ENCODE measurements at places on chromosomes 7 and 10.
A peak's percentile ranks its signal among the peaks of the same experiment; 100 is the strongest.

- DNase-seq, result peak; percentile 61
Measured at GRCh38 chr10:43407148-43407575, 1.8 kb downstream of the HNRNPF start.

- DNase-seq, result no peak
Measured at GRCh38 chr7:79064187-79064823, 389.2 kb downstream of the MAGI2 start.

DNA sequence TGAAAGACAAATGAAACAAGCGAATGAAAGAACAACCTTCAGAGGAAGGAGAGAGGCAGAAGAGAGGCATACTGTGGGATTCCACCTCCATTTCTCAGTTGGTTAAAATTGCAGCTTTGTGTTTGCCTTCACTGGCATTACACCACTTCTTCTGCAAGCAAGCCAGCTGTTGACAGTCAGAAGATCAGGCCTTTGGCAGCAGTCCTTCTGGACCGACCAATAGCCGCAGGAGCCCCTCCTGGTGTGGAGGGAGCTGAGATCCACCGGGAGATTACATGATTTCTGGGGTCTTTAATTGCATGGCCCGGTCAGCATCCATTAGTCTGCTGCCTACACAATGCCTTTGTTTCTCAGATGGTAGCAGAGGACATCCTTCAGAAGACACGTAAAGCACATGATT lies 206.7 kb downstream of the ADAM12 start:
- no peak for DNase-seq

- DNase-seq, result no peak
Measured at GRCh38 chr10:89367529-89367928, 10.3 kb upstream of the IFIT1B start.

- DNase-seq, result no peak
Measured at GRCh38 chr7:69596723-69597277, 1.5 kb upstream of the AUTS2 start.

DNA sequence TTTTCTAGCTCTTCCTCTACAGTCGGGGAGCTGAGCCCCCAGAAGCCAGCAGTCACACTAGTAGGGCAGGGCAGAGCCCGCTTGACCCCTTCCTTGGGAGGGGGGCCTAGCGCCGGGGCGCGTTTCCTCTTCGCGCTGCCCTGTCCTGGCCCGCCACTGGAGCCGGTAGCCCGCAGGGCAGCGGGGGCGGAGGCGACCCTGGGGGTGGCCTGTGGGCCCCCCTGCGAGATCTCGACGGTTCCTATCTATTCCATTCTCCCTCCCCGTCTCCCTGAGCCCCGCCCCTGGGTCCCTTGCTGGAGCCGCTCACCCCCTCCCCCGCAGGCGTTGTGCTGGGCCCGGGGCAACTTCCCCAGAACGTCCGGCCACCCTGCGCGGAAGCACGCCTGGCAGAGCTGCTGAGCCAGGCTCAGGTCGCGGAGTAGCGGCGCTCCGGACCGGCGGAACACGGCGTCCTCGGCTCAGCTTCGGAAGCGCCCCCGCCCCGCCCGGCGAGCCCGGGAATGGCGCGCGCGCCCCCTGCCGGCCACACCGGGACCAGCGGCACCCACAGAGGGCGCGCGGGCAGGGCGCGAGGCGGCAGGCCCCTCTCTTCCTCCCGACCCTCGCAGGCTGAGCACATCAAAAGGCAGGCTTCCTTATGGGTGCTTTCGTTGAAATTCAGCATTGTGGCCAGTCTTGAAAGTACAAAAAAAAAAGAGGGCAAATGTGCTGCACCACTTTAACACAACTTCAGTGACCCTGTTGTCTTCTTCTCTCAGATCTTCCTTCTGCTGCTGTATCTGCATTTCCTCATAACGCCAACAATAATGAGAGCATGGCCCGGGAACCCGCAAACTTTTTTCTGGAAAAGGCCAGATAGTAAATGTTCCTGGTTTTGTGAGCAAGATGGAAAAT lies 327.6 kb downstream of the TNS3 start:
- peak; percentile 54 for DNase-seq

- DNase-seq, result no peak
Measured at GRCh38 chr7:93145354-93145753, 2.8 kb downstream of the SAMD9L start.

GRCh38 chr10:104293011-104293410 lies 24.0 kb downstream of the GSTO2 start:
- DNase-seq, result no peak

DNA sequence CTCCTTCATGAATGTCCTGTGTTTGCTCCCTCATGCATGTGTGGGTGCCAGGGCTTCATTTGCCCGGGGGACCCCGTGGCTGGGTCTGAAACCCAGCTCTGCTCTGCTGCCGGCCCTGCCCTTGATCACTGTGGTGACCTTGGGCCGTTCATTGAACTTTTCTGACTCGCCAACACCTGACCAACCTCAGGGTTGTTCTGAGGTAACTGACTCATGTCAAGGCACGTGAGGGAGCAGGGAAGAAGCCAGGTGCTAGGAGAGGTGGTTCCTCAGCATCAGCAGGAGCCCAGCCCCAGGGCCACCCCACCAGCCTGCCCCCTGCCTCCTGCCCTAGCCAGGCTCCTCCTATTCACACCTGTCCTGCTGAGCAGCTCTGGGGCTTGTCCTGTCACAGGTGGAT lies 47.9 kb downstream of the TBATA start:
- DNase-seq, result no peak

DNA sequence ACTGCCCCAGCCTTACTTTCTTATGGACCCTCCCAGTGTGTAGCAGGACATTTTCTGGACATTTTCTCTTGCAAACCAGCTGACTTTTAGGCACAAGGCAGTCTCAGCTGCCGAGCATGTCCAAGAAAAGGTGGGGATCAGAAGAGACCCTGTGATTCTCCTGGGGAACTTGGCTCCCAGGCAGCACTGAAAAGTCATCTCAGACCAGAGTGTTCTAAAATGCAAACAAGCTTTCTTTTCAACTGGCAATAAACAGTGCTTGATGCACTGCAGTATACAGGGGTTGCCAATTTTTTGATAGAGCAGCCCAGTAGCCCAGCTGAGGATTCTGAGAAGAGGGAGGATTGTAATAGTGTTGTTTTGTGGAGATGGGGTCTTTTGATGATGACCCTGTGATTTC lies 168.0 kb upstream of the PHYHIPL start:
- DNase-seq, result no peak

DNA sequence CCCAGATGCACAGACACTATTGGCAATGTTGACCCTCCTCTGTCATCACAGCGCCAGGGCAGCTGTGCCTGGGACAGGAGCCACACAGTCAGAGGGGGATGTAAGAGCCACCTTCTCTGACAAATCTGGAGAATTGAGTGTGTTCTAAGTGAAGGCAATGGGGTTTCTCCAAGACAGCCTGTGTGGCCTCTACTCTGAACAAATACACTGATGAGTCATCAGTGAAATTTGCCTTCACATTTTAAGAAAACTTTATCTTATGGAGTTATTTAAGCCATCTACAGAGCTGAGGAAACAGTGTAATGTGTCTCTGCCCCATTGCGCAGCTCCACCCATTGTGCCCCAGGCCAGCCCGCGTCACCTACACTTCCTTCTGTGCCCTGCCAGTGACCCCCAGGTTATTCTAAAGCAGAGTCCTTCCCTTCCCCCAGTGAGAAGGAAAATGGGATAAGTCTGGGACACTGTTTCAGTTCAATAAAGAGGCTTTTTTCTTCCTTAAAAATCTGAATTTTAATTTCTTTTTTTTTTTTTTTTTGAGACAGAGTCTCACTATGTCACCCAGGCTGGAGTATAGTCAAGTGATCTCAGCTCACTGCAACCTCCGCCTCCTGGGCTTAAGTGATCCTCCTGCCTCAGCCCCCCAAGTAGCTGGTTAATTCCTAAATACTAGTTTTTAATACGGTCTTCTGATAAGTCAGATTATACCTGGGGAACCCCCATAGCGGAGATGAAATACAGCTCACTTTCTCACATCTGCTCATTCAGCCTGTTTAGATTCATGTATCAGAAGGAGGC lies 21.8 kb downstream of the AKR1E2 start:
- DNase-seq, result no peak

DNA sequence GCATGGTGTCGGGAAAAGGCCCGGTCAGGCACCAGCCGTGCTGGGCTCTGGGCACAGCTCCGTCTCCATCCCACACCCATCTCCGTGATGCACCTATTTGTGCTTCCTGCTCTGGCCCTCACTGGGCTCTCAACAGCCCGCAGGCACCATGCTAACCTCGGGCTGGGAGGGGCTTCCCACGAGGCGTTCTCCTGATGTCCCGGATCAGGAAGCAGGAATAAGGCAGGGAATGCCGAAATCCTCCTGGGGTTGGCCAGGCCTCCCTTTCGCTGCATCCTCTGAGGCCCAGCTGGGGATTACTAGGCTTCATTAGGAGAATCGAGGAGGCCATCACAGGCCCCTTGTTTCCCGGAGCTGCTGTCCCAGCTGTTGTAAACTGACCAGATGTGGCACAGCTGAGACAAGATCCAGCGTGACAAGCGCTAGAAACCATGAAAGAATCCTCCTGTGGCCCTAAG lies 72.0 kb downstream of the FAM53B start:
- no peak for DNase-seq

GRCh38 chr10:1204434-1205326 lies 148.5 kb downstream of the WDR37 start:
- DNase-seq, result no peak

GRCh38 chr10:70284542-70285475 lies 1.0 kb upstream of the NPFFR1 start:
- DNase-seq, result no peak

- DNase-seq, result no peak
Measured at GRCh38 chr10:31508882-31509281, 189.9 kb downstream of the ZEB1 start.

DNA sequence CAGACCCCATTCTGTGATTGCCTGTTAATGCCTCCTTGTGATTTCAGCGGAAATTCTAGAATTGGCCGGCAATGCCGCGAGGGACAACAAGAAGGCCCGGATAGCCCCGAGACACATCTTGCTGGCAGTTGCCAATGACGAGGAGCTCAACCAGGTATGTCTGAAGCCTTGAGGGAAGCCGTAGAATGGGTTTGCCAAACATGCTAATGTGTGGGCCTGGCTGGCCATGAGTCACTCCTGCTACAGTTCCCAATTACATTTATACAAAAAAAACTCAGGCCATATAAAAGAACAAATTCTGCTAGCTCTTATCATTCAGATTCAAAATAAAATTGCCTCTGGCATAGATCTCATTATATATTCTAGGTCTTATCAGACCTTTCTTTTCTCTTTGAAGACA lies 37.4 kb downstream of the MACROH2A2 start:
- DNase-seq, result no peak

- DNase-seq, result no peak
Measured at GRCh38 chr7:11753433-11753832, 78.6 kb downstream of the THSD7A start.
